ENCODE measurements at places on chromosomes 2 and 18.

GRCh38 chr2:217273162-217273561 lies 413.3 kb upstream of the TNP1 start:
- DNase-seq, result no peak

DNA sequence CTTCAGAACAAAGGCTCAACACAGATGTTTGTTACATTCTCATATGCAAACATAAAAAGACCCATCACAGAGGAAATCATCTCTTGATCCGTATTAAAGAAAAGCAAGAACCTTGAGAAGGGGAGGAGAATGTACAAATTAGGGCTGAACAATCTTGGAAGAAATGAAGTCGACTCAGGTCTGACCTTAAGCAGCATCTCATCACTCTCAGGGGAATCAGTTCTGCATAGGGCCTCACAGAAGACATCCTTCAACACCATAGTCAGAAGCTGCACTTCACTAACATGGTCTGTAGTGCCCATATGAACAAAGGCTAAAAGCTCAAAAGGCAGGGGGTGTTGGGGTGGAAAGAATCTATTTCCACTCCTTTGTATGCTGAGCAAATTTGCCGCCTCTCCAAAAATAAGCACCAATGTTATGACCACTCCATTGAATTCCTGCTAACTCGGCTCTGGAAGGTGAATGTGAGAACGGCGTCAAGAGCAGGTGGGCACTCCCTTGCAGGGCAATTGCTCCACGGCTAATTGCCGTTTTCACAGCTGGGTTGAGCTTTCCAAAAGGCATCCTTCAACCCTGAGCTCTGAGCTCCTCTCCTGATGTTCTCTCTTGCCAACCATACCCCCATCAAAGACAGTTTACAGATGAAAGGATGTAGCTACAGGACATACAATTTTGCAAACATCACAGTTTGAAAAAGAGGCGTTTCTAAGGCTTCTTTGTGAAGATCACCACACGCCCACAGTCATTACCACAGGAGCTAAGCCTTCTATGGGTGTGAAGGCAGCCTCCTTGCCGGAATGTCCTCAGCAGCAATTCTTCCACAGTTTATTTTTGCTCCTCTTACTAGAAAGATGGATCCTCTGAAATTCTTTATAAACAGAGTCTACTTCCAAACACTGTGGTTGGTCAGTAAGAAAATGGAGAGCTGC lies 10.0 kb downstream of the KLF7 start:
- no peak for DNase-seq

DNA sequence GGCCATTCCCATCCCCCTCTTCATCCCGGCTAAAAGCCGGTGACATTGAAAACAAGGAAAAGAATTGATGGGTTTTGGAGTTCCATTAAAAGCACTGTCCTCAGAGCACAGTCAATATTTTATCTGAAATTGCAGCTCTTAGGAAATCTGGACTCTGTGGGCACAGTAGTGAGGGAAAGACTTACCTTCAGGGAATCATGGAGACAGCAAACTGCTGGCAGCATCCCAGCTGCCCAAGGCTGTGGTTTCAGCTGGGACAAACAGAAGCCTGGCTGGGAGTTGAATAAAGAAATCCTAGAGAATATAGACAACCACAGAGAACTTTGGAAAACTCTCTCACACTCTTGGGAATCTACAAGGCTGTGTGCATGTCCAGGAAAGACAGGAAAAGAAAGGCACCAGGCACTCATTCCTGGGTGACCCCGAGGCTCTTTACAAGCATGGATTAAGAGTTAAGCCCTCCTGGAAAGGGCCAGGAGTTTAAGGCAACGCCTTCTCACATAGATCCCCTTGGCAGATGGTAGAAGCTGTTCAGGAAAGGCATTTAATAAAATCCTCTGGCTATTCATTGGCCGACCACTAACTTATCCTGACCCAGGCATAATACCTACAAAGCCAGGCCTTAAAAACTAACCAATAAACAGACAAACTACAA lies 255.1 kb downstream of the MYT1L start:
- no peak for DNase-seq

DNA sequence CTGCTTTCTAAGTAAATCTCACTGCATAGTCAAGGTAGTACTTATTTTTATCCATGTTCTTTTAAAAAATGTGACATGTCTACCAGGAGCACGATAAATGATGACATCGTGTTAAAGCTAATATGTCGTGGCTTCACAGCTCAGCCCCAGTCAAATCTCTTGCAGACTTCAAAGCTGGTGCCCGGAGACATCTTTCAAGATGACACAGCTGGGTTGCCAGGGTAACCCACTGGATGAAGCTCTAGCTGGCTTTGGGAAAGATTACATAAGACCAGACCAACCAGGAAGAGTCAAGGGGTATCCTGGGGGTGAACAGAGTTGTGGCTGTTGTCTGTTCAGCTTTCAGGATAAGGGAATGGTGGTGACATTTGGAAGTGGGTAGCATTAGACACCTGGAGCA lies 67.8 kb downstream of the VSNL1 start:
- DNase-seq, result no peak

- DNase-seq, result no peak
Measured at GRCh38 chr2:221437056-221437455, 135.0 kb downstream of the EPHA4 start.

GRCh38 chr2:8177566-8177965 lies 504.3 kb upstream of the ID2 start:
- DNase-seq, result no peak

DNA sequence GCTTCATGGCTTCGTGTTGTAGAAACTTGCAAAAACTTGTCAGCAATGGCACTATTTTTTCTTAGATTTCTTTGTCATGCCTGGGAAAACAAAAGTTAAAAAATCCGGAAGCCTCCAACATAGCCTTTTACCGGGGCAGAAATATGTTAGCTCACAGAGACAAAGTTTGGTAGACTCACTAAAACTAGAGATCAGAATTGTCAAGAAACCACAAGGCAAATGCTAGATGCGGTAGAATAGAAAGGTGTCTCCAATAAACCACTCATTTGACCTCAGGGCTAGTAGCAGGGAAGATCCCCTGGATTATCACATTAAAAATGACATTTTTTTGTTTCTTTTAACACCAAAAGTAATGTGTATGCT lies 405 bp downstream of the CASP10 start:
- DNase-seq, result no peak

- DNase-seq, result no peak
Measured at GRCh38 chr2:224584785-224585210, 365 bp downstream of the CUL3 start.

GRCh38 chr2:48844417-48845155 lies 89.1 kb upstream of the LHCGR start:
- DNase-seq, result no peak

DNA sequence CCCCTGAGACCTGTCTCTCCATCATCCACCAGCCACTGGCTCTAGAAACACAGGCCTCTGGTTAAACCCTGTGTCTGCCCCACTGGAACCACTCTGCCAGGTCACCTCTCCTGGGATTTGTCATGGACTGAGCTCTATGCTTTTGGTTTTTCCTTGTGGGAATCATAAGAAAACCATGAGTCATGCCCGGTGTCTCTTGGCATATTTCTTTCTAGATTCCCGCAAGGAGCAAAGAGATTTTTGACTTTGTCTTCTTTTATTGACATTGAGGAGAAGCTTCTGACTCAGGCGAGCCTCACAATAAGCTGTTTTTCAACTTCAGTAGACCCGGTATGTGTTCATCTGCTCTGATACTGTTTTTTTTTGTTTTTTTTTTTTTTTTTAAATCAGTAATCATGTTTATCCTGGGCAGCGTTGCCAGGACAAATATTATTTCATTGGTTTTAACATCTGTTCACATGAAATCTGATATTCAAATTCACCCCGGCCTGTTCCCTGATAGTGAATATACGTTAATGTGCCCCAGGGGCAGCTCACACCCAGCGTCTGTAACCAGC lies 207.1 kb downstream of the ACKR3 start:
- DNase-seq, result no peak

GRCh38 chr2:55489467-55490062 lies 30.0 kb upstream of the CFAP36 start:
- no peak for DNase-seq

DNA sequence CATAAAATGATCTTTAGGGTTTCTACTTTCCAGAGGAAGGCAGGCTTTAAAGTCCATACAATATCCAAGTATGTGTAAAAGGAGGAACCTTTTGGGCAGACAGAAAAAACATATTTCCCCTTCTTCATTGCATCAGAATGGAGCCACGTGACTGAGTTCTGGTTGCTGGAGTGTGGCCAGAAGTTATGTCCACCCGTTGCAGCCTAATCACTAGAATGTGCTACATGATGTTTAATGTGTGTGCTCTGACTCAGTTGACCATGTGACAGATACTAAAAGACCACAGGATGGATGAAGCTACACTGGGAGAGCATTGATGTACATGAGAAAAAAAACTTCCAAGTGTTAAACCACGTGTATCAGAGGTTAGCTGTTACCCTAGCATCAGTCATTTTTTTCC lies 460.9 kb downstream of the RIT2 start:
- DNase-seq, result no peak

GRCh38 chr18:59996370-59996966 lies 96.7 kb downstream of the PMAIP1 start:
- DNase-seq, result peak; percentile 39

DNA sequence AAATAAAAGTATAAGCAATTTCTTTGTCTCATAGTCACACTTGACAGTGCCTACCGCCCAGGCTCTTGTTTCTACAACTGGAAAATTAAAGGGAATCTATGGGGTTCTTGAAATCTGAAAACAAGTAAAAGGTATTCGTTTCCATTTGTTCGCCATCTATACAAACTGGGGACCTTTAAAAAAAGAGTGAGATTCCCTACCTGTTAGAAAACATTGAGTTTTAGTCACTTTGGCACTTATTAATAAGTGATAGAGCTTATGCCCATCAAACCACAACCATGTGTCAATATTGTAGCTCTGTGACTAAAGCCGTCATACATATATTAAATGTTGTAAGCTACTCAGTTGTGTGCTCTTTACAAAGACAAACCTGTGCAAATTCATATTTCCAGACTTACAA lies 13.2 kb downstream of the FN1 start:
- DNase-seq, result no peak

- DNase-seq, result no peak
Measured at GRCh38 chr18:3455907-3456685, 6.1 kb downstream of the TGIF1 start.

- no peak for DNase-seq
Measured at GRCh38 chr2:127164761-127165538, 55.1 kb downstream of the CYP27C1 start.

DNA sequence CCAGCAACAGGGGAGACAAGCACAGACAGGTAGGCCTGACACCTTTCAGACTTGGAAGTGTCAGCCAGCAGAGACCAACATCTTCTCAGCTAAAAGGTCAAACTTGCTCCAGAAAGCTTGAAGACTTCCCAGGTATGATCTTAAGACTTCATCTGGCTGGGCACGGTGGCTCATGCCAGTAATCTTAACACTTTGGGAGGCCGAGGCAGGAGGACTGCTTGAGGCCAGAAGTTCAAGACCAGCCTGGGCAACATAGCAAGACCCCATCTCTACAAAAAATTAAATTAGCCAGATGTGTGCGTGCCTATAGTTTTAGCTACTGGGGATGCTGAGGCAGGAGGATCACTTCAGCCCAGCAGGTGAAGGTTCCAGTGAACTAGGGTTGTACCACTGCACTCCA lies 39.0 kb upstream of the SPRED2 start:
- DNase-seq, result no peak

All from NCI-H2107 (cell line).